ENCODE measurements at places on chromosomes 7 and 10.

- DNase-seq: no peak
These were observed 134.5 kb upstream of the RET start for GRCh38 chr10:42942279-42942950.

GRCh38 chr10:95628786-95629185, 27.7 kb downstream of the ALDH18A1 start:
- DNase-seq: no peak

DNA sequence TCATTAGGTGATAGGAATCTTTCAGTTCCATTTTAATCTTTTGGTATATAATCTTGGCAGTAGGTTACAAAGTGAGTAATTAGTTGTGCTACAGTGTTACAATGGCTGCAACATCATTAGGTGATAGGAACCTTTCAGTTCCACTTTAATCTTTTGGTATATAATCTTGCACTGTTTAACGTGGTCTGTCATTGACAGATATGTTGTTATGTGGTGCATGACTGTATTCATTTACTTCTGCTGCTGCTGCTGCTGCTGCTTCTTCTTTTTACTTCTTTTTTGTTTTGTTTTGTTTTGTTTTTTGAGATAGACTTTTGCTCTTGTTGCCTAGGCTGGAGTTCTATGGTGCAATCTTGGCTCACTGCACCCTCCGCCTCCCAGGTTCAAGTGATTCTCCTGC, 28.6 kb downstream of the ST7 start:
- DNase-seq: no peak

GRCh38 chr7:18893156-18893555, 224.3 kb downstream of the TWIST1 start:
- no peak for DNase-seq

- no peak for DNase-seq
These were observed 15.8 kb downstream of the CNPY1 start for GRCh38 chr7:155530601-155531000.

DNA sequence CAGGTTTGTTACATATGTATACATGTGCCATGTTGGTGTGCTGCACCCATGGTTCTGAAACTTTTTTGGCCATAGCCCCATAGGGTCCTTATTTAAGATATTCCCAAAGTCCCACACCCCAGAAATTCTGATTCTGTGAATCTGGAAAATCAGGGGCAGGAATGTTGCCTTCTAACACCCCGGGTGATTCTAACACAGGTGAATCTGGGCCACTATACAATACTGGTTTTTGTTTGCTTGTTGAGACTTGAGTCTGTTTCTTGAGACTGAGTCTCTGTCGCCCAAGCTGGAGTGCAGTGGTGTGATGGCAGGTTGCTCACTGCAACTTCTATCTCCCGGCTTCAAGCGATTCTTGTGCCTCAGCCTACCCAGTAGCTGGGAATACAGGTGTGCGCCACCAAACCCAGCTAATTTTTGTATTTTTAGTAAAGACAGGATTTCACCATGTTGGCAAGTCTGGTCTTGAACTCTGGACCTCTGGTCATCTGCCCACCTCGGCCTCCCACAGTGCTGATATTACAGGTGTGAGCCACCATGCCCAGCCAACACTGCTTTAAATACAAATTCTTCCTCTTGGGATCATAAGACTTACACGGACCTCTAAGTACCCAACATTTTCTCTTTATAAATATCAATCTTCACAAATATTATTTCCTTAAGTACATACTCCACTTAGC, 16.9 kb upstream of the PHYH start:
- no peak for DNase-seq

DNA sequence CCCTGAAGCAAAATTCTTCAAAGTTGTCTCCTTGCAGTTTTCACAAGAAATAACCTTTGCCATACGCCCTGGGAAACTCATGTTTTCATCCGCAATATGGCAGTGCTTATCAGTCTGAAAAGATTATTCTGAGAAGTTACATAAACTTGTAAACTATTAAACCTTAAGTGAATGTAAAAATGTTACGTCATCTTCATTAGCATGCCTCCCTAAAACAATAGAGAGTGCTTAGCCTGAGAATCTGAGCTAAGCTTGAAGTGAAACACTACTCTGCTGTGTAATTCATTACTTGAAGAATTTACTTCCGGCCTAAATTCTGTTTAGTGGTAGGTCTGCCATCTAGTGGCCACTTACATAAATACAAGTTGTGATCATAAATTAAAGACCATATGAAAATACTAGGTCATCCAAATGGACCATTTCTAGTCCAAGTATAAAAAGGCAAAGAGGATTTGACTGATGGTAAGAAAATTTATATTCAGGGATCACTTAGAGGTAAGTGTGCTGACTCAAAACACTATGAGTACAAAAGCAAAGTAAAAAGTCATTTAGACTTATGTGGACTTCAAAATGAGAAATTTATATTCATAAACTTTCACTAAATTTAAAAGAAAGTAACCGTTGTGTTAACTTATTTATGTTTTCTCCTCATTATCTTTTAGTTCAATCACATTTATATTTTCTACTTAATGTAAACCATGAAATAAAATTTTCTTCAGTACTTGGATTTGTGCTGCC, 745.1 kb upstream of the LRRTM3 start:
- peak; percentile 30 for DNase-seq

GRCh38 chr7:107995184-107996071, 7.5 kb downstream of the LAMB1 start:
- DNase-seq: peak; percentile 56

- no peak for DNase-seq
These were observed 268.3 kb upstream of the MEOX2 start for GRCh38 chr7:15954671-15955354.

GRCh38 chr7:27144781-27145164, 1.3 kb upstream of the HOXA5 start:
- DNase-seq: no peak

DNA sequence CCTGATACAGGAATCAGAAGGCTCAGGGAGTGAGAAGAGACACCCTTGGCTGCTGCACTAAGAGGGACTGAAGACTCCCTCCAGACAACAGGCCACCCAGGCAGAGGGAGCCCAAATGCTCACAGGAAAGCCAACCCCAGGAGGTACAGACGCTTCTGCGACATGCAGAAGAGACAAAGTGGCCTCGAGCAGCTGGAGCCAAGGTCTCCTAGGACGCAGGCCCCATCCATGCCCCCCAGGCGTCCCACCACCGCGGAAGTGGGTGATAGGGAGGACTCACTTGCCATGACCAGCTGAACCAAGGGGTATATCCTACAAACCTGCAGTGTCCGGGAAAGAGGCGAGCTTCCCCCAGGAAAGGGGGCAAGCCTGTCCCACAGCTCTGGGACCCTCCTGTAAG, 56.9 kb downstream of the CTBP2 start:
- no peak for DNase-seq

DNA sequence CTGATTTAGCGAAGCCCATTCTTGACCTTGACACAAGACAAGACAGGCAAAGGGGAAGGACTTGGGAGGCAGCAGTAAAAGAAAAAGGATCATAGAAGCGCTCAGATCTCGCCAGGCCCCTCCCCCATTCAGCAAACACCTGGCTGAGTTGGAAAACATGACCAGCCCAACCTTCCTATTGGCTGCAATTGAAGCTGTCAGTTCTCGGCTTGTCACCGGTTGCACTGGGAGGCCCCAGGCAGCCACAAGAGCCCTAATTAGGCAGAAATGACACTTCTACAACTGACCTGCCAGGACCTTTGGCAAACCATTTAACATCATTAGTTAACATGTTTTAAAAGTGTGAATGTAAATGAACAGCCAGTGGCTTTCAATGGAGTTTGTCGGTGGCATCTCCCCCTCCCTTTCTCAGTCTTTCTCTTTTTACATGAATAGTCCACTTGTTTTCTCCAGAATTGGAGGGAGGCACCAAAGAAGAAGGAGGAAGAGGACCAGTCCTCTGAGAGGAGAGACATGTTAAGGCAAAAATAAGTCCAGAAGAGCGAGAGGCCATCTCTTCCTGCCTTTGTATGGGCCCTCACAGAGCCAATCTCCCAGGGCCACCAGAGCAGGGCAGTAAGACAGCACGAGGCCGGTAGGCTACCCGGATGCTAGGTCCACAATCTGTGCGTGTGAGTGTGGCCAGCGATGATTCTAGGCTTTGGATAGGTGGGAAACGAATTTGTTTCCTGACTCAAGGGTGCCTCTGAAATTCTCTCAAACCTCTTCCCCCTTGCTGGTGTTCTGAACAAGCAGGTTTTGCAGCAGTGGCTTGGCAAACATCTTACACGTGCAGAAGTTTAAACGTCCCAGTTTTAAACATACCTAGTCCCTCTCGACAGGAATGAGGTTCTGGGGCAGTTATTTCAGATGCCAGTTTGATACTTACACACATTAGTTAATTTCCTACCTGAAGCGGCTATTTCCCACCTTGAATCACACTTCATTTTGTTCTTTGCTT, 15.0 kb upstream of the ENO4 start:
- peak; percentile 47 for DNase-seq

DNA sequence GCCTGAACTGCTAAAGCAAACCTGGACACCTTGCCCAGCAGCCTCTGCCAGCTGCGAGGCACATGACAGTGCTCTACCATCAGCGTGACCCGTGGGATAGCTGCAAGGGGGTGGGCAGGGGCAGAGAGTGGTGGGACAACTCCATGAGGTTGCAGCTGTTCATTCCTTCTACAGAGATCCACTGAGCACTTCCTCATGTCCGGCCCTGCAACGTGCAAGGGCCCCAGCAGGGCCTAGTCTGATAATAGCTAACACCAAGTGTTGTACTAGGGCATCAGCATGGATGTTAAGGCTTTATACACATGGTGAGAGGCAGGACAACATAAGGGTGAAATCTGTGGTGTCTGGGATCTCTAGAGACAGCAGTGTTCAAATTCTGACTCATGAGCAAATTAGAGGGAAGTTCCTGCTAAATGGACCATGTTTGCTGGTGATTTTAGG, 14.3 kb downstream of the NOD1 start:
- no peak for DNase-seq

DNA sequence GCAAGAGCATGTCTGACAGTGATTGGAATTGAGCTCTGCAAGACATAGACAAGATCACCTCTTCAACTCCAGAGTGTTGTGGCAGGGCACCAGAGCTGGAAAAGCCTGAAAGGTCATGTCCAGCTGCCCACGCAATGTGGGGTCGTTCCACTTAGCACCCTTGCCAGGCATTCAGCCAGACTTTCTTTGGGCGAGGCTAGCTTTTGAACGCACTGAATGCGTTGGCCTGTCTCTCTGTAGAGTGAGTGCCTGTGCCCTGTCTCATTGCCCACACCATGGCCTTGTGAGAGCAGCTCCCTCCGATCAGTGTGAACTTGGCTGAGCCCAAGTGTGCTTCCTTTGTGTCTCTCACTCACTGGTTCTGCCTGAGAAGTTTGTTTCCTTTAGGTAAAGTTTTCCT, 23.3 kb downstream of the UBTD1 start:
- DNase-seq: no peak

GRCh38 chr10:102959360-102959759, 41.3 kb downstream of the CNNM2 start:
- DNase-seq: no peak

DNA sequence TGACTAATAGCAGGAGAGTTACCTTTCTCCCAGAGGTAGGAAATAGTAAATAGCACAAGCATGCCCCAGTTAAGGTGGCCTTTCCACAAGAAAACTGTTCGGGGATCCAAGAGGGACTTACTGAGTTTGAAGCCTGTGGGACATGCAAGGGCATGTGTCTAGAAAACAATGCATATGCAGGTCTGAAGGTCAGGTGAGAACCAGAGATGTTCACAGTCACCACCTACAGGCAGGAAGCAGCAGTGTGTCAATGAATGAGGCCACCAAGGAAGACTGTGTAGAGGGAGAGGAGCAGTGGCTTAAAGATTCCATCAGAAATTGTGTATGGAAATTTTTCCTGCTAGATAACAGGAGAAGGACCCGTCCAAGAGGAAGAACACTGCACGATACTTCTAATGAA, 66.0 kb downstream of the CALD1 start:
- peak; percentile 25 for DNase-seq

DNA sequence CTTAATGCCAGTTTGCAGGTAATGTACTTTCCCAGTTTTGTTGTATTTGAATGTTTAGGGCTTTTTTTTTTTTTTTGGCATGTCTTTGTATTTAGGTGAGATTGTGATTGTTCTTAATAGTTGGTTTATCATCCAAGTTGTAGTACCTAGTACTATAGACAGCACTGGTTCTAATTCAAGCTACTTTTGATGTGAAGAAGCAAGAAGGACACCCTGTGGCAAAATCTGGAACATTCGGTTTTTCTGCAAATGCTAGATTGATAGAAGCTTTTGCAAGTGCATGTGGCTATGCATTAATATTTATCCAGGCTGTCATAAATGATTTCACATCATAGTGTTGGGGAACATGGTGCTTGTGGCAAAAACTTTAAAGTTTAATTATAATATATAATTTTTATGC, 248.9 kb downstream of the FOXP2 start:
- DNase-seq: no peak

DNA sequence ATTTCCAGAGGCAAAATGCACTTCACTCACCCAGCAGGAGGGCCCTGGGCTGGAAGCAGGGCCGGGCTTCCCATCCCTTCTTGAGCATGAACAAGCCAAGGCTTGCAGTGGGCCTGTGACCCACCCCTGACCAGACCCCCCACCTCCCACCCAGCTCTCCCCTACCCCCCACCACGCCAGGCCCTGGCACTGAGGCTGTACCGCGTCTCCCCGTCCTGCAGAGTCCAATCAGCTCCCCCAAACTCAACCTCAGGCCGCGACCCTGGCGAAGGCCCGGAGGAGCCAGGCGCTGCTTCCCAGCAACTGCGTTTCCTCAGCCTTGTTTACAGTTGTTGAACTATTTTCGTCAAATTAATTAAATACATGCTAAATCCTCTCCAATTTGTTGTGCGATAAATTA, 16.9 kb upstream of the MYL10 start:
- no peak for DNase-seq

- no peak for DNase-seq
These were observed 46.6 kb downstream of the AGMO start for GRCh38 chr7:15515252-15515651.

GRCh38 chr10:52563360-52563759, 209.2 kb downstream of the MBL2 start:
- DNase-seq: no peak

DNA sequence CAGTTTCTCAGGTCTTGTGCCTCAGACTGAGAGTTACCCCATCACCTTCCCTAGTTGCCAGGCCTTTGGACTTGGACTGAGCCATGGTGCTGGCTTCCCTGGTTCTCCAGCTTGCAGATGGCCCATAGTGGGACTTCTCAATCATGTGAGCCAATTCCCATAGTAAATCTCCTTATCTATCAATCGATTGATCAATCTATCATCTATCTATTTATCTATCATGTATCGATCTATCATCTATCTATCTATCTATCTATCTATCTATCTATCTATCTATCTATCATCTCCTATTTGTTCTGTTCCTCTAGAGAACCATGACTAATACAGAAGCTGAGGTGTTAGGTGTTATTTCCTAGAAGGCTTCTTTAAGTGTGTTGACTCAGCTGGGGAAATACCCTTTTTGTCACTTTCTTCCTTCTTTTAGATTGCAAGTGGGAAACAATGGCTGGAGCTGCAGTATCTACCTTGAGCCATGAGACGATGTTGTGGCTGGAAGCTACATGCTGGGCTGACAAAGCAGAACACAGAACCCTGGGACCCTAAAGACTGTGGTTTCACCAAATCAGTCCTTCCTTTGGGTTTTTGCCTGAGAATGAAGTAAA, 234.7 kb upstream of the GLI3 start:
- DNase-seq: no peak
